ENCODE measurements at places on chromosomes 12 and 14. TPM values are rescaled to one million over a fixed set of nuclear protein-coding genes. Genes with fewer than 3 reads are reported as not detected.

The KCNH3 gene
- polyA plus RNA-seq: 0.15 TPM

The TSPAN31 gene
- polyA plus RNA-seq: 52.8 TPM

The ANKRD33 gene
- polyA plus RNA-seq: not detected

The GPD1 gene
- not detected for polyA plus RNA-seq

The KRT75 gene
- not detected for polyA plus RNA-seq

The SLC5A8 gene
- polyA plus RNA-seq: not detected

The RASSF3 gene
- 3.4 TPM for polyA plus RNA-seq

The KCNH5 gene
- not detected for polyA plus RNA-seq

The RAD52 gene
- 8.8 TPM for polyA plus RNA-seq

The MOK gene
- 0.43 TPM for polyA plus RNA-seq

The AMDHD1 gene
- polyA plus RNA-seq: 2.7 TPM

The CLEC2B gene
- 11.4 TPM for polyA plus RNA-seq

The VDR gene
- polyA plus RNA-seq: 0.61 TPM

The LAG3 gene
- polyA plus RNA-seq: 0.88 TPM

The KRT83 gene
- not detected for polyA plus RNA-seq

The NTN4 gene
- polyA plus RNA-seq: not detected

The STAC3 gene
- polyA plus RNA-seq: 2.4 TPM

The TBX3 gene
- not detected for polyA plus RNA-seq

The TAS2R7 gene
- polyA plus RNA-seq: not detected

The TMEM30B gene
- 0.33 TPM for polyA plus RNA-seq

The SIX6 gene
- not detected for polyA plus RNA-seq

The LHX5 gene
- polyA plus RNA-seq: not detected

The ZDHHC22 gene
- polyA plus RNA-seq: not detected

The PTPRQ gene
- polyA plus RNA-seq: not detected

The TOGARAM1 gene
- polyA plus RNA-seq: 11.0 TPM

The LDHB gene
- polyA plus RNA-seq: 429 TPM

The POTEG gene
- polyA plus RNA-seq: not detected

The CCDC177 gene
- polyA plus RNA-seq: not detected

Measured in IgD-negative memory B cell (primary cell).